ENCODE measurements at places on chromosomes 11 and 22.

GRCh38 chr22:40965936-40966725, 15.0 kb downstream of the RBX1 start:
- DNase-seq: no peak

GRCh38 chr11:18853086-18853720, 61.6 kb upstream of the PTPN5 start:
- DNase-seq: no peak

GRCh38 chr11:39668640-39669039, 1790.8 kb downstream of the LRRC4C start:
- no peak for DNase-seq

GRCh38 chr11:41522391-41522790, 62.9 kb upstream of the LRRC4C start:
- no peak for DNase-seq

DNA sequence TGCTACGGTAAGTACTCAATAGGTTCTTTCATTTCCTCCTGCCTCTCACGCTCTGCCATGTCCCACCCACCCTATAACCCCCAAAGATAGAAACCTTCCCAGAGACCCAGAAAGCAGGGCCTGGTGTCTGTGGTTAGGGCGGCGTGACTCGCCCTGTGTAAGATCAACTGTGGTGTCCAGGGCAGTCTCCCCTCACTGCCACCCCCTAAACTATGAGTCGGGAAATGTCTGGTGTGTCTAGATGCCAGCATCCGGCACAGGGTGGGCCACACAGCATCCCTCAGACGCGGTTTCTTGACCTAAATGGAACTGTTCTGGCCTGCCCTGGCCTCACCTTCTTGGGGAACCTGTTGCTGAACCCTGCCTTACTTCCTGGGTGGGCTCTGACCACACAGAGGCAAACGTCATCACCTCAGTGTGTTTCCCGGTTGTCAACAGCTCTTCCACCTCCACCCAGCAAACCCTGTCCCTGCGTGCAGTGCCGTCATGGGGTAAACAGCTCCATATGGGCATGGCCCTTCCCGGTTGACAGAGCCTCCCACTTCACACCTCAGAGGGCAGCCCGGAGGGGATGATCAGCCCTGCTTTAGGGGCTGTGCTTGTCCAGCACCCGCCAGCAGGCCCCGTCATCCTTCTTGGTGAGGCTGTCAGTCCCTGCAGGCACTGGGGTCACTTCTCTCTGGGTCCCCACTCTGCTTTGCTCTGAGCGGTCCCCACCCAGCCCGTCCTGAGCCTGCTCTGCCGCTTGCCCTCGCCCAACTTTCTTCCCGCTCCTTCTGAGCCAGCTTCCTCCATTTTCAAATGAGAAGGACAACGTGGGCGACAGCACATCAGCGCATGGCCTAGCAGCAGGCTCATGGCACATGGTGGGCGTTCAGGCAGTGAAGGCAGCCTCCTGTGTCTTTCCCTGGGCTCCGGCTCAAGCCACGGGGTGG, 6.0 kb downstream of the WNT11 start:
- DNase-seq: no peak

DNA sequence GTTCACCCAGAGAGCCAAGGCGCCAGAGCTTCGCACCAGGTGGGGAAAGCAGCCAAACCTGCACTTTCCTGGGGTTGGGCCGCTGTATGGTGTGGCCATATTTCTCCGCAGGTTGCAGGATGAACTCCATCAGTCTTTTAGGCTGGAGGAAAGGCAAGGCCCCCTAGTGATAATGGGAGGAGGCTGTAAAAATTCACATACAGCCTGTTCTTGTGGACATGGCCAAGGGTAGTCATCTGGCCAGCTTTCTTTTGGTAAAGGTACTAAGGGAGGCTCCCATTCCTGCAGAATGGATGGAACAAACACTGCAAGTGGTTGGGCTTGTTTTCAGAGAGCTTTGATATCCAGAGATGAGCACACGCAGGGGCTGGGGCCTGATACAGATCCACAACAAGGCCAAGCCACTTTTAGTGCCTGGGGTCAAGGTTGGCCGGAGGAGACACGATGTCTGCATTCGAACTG, 29.6 kb downstream of the C22orf31 start:
- DNase-seq: no peak

GRCh38 chr11:129315781-129316579, 59.7 kb upstream of the BARX2 start:
- DNase-seq: no peak

DNA sequence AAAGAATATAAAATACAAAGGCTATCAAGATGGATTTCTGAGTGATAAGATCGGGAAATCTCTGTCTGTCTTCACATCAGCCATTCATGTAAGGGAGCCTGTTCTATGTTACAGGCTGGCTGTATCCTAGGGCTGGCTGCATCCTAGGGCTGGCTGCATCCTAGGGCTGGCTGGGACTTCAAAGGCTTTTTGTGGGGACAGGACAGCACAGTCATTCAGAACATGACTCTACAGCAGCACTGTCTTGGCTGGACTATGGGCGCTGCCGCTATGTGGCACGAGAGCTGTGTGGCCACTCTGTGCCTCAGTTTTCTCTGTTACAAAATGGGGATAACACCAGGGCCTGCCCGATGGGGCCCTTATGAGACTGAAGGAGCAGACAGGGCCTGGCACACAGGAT, 10.2 kb downstream of the ADAMTS8 start:
- DNase-seq: no peak

DNA sequence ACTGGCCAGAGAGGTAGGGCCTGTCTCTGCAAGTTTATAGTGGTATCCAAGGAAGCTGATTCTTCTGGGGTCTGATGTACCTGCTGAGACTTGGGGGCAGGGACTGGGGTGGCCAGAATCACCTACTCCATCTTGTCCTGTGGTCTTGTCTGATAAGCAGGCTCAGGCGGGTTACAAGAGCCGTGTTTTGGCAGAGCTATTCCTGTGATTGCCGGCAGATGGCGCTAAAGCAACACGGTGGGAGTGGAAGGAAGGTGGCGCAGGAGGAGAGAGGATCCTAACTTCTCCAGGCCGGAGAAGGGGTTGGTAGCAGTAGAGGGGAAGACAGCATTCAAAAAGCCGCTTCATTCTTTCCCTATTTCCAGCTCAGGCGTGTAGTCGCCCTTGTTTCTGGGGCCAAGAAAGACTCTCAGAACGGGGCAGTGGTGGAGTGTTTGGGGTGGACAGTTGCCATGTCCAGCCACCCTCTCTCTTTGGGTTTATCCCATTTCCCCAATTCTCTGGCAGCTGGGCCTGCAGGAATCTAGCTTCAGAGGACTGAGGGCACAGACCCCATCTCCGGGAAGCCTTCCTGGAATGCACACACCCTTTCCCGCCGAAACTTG, 15.1 kb downstream of the CHRM1 start:
- DNase-seq: no peak

DNA sequence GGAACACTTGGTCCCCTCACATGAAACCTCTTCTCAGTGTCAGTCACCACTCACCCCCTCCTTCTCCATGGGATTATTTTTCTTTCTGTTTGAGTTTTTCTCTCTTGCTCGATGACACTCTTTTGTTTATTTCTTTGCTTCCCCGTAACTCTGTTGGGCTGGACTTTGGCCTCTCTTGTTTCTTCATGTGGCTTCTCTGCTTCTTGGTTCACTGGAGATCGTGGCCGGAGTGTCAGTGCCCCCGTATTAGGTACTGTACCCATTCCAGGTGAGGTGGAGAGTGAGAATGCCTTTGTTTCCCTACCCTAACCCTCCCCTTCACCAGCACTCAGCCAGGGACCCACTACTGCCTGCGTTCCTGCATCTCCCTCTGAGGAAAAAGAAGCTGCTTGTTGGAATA, 32.5 kb downstream of the CYB5R2 start:
- no peak for DNase-seq

DNA sequence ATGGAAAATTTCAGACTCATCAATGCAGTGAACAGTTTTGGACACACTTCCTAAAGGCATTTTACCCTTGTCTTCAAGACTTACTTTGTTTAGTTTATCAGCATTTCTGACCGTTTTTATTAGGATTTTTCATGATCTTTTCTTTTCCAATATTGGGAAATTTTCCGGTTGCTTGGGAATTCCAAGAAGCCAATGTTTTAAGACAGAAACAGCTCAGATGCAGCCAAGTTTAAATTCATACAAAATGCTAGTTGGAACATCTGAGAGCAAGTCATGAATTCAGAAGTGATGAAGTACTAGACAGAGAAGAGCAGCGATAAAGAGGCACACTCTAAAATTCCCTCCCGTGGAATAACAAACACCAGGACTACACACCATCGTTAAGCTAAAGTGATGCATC, 68.6 kb downstream of the RAB38 start:
- DNase-seq: no peak

- DNase-seq: no peak
Observed at GRCh38 chr11:23730307-23730998, 766.4 kb upstream of the LUZP2 start.

DNA sequence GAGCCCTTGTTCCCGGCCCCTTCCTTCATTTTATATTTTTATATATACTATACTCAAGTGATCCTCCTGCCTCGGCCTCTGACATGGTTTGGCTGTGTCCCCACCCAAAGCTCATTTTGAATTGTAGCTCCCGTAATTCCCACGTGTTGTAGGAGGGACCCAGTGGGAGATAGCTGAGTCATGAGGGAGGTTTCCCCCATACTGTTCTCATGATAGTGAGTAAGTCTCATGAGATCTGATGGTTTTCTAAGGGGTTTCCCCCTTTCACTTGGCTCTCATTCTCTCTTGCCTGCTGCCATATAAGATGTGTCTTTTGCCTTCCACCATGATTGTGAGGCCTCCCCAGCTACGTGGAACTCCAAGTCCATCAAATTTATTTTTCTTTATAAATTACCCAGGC, 7.2 kb upstream of the ZNF280A start:
- DNase-seq: no peak

DNA sequence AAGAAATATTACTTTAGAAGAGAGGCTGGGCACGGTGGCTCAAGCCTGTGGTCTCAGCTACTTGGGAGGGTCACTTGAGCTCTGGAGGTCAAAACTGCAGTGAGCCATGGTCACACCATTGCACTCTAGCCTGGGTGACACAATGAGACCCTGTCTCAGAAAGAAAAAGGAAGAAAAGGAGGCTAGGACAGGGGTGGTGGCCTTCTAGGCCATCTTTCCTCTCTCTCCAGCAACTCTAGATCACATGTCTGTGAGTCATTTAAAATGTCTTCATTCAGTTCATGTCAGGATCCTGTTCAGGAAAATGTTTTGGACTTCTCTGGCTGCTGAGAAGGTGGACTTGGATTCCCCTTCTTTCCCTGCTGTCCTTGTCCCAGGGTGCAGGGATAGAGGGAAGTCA, 53.3 kb downstream of the PPFIA1 start:
- no peak for DNase-seq

- DNase-seq: no peak
Observed at GRCh38 chr11:59225017-59225416, 12.3 kb upstream of the MPEG1 start.

DNA sequence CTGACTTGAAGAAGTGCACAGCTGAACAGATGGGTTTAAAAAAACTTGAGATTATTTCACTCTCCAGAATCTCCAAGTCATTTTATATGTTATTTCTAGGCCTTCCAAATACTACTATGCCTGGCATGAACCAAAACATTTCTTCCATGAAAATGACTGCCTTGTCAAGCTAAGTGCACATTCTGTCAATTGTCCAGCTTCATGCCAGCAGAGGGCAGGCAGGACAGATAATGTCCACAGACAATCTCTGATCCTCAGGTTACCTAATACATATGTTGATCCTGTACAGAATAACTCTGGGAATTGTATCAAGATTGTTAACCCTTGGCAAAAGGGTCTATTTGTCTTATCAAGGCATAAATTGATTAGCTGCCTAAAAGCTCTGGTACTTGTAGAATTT, 229.5 kb downstream of the AASDHPPT start:
- DNase-seq: no peak

GRCh38 chr11:26062660-26063059, 269.3 kb upstream of the ANO3 start:
- DNase-seq: no peak

- no peak for DNase-seq
Observed at GRCh38 chr11:45684440-45684839, 19.0 kb upstream of the CHST1 start.

DNA sequence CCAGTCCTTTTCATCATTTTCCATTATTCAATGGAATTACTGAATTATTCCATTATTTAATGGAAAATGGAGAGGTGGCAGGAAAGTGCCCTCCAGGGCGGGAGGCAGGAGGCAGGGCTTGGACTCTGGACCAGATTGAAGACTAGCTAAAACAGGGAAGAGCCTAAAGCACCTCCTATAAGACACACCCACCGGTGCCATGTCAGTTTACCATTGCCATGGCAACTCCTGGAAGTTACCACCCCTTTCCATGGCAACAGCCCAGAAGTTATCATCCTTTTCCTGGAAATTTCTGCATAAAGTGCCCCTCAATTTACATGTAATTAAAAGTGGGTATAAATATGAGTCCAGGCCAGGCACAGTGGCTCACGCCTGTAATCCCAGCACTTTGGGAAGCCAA, 443.7 kb downstream of the TBC1D22A start:
- no peak for DNase-seq

DNA sequence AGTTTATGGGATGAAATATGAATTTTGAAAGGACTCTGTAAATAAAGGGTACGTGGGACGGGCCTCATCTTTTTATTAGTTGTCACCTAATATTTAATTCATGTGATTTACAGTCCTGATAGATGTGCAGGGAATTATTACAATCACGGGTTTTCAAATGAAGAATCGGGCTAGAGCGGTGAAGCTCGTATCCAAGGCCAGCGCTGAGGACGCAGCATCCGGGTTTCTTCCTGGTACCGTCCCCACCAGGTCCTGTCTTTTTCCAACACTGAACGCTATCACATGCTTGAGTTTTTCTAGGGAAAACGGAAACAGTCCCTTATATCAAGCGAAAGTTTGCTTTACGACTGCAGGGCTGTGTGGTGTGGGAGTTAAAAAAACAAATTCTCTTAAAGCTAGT, 787 bp downstream of the SMDT1 start:
- DNase-seq: no peak

- DNase-seq: no peak
Observed at GRCh38 chr22:47144076-47144765, 381.8 kb downstream of the TBC1D22A start.

GRCh38 chr11:88313441-88313840, 24.1 kb downstream of the CTSC start:
- no peak for DNase-seq

GRCh38 chr11:121487191-121487590, 34.4 kb upstream of the SORL1-AS1 start:
- no peak for DNase-seq

DNA sequence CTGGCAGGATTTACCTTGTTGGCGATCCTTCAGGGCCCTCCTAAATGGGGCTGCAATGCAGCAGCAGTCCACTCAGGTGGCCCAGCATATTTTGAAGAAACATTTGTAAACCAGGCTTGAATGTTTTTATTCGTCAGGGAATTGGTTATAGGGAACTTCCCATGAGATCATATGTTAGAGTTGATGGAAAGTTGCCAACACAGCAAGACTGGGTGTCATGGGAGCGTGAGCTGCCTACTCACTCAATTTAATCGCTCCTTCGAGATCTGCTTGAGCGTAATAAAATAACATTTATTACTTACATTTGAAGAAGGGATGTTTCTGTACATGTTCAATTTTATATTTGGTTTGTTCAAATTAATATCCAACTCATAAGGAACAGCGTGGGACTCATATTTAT, 19.4 kb downstream of the OR2AT4 start:
- no peak for DNase-seq

Measured in cortex of kidney (tissue), 1 donor.